ENCODE measurements at places on chromosomes 2 and 18.
A peak's percentile ranks its signal among the peaks of the same experiment; 100 is the strongest.

DNA sequence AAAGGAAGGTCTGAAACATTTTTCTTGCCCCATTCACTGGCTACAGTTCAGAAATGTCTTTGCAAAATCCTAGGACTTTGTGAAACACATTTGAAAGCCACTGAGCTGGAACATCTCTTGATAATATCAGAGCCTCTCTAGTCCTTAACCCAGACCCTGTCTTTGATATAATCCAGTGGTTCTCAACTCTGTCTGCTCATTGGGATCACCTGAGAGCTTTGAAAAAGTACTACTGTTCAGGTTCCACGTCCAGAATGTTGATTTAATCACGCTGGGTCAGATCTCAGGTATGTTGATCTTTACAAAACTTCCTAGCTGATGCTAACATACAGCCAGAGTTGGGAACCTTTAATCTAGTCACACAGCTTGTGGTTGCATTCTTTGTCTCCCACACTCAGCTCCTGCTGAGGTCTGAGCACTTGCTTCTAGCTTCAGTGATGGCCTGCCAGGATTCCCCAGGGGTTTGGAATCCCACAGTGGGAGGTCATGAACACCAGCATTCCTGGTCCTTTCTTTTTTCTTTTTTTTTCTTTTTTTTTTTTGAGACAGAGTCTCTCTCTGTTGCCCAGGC, 262.7 kb downstream of the SETBP1 start:
- DNase-seq: peak; percentile 15

DNA sequence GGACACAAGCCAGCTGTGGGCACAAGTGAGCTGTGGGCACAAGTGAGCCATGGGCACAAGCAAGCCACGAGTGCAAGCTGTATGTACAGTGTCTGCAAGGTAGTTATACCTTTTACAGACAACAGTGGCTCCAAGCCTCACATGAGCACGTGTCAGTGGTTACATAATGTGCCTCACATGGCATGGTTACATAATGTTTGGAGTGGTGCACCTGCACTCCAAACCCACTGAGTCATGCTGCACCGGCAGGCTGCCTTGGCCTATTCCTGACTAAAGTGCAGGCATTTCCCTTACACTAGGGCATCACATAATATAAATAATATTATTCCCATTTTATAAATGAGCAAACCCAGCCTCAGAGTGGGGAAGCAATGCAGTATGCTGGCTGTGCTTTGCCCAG, 62.6 kb downstream of the MARCO start:
- peak; percentile 76 for DNase-seq

GRCh38 chr18:62399781-62400308, 74.7 kb downstream of the TNFRSF11A start:
- DNase-seq: peak; percentile 40

- DNase-seq: no peak
Measured at GRCh38 chr2:180057706-180058412, 50.8 kb upstream of the CWC22 start.

- no peak for DNase-seq
Measured at GRCh38 chr2:74764429-74765272, 69.3 kb upstream of the HK2 start.

GRCh38 chr2:182228741-182229140, 198.1 kb downstream of the PDE1A start:
- DNase-seq: no peak

GRCh38 chr2:168751104-168751740, 51.2 kb upstream of the NOSTRIN start:
- no peak for DNase-seq

DNA sequence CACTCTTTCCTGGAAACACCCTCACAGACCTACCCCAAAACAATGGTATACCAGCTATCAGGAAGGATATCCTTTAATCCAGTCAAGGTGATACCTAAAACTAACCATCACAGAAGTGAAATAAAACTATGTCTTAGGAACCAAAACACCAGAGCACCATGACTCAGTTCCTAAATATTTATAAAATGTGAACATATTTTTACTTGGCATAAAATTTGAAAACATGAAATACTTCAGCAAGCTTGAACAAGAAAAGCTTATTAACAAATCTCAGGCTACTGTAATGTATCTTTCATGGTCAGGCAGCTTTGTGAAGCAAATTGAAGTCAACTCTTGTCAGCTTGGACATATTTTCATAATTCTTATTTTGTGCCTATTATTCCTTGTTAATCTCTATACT, 440.8 kb upstream of the CDH20 start:
- DNase-seq: no peak

- DNase-seq: no peak
Measured at GRCh38 chr2:127681288-127681804, 6.0 kb upstream of the LIMS2 start.

DNA sequence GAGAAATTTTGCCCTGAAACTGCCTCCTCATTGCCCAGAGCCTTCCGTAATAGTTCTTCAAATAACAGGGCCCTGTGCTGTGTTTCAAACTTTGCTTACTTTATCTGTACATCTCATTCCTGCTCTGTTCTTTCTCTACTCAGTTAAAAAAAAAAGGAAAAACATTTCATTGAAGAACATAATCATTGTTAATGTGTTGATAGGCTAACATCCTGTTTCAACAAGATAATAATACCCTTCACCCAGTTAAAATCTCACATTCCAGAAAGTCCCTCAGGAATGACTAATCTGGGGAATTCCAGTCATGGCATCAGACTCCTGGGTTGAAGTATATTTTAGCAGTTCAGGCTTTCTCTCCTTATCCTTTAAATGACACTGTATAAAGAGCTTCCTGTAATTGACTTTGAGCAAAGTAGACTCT, 45.6 kb upstream of the ITGAV start:
- peak; percentile 46 for DNase-seq

GRCh38 chr2:159797543-159798375, at the start of gene CD302:
TSS of gene CD302 (minus strand) at chr2:159798208. CDS start at chr2:159798198, 10 bp downstream.
- no peak for DNase-seq

GRCh38 chr2:69663860-69664259, 20.3 kb upstream of the AAK1 start:
- DNase-seq: no peak

DNA sequence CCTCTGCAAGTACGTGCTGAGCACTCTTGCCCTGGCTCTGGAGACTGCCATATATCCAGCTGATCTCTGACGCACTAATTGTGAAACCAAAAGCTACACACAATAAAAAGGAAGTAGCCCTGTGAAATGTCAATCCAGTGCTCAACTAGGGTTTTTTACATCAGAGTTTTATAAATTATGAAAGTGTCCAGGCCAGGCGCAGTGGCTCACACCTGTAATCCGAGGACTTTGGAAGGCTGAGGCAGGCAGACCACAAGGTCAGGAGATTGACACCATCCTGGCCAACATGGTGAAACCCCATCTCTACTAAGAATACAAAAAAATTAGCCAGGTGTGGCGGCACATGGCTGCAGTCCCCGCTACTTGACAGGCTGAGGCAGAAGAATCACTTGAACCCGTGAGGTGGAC, 24.5 kb upstream of the PEX13 start:
- DNase-seq: no peak

DNA sequence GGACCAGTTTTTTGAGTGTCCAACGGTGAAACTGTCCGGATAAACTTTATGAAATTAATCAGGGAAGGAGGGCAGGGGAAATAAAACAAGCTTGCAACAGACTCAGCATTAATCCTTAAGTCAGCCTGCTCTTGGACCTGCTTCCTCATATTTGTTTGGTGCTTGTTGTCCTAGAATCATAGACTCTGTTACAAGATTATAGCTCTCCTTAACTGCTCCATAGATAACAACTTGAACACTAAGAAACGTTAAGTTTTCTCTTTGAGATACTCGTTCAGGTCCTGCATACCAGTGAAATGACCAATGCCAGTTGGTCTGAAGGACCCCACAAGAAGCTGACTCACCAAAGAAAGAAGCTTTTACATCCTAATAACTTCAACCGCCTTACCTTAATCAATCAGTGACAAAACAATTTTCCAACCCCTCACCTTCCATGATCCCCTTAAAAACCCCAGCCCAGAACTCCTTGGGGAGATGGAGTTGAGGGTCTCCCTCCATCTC, 493.2 kb downstream of the PID1 start:
- no peak for DNase-seq

- no peak for DNase-seq
Measured at GRCh38 chr2:156999661-157000060, 257.8 kb upstream of the GALNT5 start.

- DNase-seq: no peak
Measured at GRCh38 chr2:120236316-120236715, 13.1 kb upstream of the TMEM185B start.

GRCh38 chr2:191565647-191566198, 112.2 kb upstream of the NABP1 start:
- DNase-seq: no peak

GRCh38 chr18:78643004-78643403, 336.6 kb upstream of the SALL3 start:
- DNase-seq: no peak

DNA sequence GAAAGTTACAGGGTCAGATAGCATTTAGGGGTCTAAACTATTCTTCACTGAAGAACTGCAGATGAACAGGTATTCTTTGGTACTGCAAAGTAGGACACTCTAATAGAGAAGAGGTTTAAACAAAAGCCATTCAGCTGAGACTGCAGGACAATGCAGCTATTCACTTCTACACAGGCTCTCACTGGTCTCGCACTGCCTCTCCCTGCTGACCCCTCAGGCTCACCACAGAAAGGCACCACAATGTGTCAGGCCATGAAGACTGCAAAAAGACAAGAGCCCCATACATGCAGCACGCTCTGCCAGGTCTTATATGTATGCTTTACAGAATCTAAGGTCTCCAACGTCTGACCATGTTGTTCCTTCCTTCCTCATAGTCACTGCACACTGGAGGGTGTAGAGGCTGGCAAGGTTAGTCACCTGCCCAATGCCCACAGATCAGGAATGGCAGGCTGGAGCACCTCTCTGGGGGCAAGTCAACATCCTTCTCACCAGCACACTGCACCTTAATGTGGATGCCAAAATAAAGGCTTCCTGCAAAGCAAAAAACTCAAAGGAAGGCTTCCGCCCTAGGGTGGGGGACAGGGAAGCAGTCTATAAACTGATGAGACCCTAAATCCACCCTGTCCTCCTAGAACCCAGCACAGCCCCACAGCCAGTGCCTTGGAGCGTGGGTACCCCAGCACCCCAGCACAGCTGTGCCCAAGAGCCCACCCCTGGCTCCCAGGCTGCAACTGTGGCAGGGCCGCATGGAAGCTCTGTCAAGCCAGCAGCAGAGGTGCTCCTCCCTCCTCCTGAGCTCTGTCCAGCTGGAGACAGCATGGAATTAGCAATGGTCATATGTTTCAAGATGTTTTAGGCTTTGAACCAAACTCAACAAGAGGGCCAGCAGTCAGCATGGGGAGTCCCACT, 10.7 kb upstream of the RNU4ATAC start:
- no peak for DNase-seq

DNA sequence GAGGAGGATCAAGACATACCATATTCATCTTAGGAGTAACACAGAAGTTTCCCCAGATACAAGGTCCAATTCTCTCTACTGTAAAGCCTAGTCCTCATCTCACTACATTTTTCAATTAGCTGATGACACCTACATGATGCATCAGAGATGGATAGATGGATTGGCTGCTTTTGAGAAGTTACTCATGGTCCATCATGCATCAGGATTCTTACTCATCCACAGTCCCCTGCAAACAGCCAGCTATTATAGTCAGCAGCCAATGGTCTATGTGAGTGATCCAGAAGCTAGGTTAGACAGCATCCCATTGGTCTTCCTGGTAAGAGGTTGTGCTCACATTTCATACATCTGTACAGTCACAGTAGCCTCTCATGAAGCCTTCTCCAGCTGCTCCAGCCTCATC, 154.5 kb upstream of the NRP2 start:
- DNase-seq: no peak

- no peak for DNase-seq
Measured at GRCh38 chr2:38654528-38655381, 11.2 kb upstream of the GALM start.

- DNase-seq: no peak
Measured at GRCh38 chr2:36420569-36421181, 65.1 kb downstream of the CRIM1 start.

GRCh38 chr2:47720559-47720958, 62.4 kb upstream of the MSH6 start:
- no peak for DNase-seq

DNA sequence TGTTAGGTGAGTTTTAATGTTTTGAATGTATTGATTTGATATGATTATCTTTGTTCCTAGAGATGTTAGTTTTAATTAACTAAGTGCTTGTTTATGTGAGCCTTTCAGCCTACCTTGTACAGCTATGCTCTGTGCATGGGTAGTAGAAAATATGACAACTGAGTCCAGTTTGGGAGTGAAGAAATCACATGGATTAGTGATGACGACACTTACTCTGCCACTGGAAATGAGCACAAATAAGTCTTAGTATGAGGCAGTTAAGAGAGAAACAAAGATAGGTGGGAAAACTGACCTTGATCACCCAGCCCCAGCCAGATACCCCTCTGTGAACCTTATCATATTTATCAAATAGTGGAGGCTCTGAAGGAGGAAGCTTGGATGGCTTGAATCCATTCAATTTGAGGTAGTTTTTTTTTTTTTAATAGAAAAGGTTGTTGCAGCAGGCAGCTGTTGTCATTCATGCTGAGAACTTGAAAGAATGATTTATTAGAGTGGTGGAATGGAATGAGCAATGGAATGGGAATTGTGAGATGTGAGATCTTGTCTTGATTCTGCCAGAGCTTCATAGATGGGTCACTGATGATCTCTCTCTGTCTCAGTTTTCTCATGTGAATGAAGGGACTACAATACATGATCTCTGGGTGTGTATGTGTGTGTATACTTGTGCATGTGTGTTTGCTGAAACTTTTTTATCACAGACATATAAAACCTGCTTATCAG, 96.4 kb downstream of the MAP3K20 start:
- DNase-seq: no peak

GRCh38 chr2:8573234-8573941, 108.5 kb upstream of the ID2 start:
- no peak for DNase-seq

- DNase-seq: no peak
Measured at GRCh38 chr2:106638580-106638979, 151.4 kb downstream of the CD8B2 start.

DNA sequence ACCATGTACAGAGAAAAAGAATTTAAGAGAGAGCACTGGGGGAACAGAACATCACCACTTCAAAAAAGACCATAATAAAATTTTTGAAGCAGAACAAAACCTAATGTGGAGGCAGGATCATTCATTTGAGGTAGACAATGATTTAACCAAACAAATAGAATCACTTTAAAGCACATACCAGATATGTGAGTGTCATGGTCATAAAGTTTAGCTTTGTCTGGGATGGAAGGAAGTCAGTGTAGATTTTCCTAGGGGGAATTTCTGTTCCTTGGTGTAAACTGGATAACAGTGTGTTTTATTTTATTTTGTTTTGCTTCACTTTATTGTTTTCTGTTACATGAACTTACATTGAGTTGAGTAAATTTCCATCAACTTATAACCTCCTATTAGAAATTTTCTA, 120.8 kb downstream of the CRIM1 start:
- DNase-seq: no peak

DNA sequence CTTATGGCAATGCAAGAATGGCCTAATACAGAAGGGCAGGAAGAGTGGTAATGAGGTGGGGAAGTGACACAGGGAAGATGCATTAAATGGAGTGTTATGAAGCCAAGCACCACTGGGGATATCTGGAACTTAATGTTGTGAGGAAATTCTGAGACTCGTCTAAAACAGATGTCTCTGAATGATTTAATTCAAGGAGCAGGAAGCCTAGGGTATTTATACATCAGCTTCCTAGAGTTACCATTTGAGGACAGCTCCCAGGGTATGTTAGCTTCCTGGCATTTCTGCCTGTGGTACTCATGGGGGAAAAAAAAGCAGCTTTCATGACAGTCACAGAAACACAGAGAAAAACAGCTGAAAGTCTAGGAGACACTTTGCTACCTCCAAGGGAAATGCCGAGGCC, 989.5 kb downstream of the CBLN2 start:
- DNase-seq: no peak

Measured in urothelium cell line (cell line).